ENCODE measurements at places on chromosomes 6 and 20.

DNA sequence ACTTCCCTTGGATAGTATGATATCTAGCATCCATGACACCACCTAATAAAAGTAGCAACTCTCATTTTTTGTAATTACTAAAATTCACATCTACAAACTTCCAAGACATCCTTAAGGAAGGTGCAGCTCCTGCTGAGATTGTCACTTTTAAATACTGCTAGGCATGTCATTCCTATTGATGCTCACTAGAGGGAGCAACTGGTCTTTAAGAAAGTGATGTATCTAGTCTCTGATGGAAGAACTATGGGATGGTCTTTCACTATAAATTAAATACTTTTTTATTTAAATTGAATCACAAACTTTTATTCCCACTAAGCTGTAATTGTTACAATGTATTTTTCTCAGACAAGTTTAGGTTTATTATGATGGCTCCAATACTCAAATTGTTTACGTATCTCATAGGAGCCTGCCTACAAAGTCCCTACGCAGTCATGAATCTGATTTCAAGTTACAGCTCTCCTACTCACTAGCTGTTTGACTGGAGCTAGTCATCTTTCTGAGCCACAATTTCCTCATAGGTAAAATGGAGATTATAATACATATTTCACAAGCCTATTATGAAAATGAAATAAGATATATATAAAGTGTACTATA lies 8.1 kb upstream of the TSPYL1 start:
- no peak for DNase-seq

DNA sequence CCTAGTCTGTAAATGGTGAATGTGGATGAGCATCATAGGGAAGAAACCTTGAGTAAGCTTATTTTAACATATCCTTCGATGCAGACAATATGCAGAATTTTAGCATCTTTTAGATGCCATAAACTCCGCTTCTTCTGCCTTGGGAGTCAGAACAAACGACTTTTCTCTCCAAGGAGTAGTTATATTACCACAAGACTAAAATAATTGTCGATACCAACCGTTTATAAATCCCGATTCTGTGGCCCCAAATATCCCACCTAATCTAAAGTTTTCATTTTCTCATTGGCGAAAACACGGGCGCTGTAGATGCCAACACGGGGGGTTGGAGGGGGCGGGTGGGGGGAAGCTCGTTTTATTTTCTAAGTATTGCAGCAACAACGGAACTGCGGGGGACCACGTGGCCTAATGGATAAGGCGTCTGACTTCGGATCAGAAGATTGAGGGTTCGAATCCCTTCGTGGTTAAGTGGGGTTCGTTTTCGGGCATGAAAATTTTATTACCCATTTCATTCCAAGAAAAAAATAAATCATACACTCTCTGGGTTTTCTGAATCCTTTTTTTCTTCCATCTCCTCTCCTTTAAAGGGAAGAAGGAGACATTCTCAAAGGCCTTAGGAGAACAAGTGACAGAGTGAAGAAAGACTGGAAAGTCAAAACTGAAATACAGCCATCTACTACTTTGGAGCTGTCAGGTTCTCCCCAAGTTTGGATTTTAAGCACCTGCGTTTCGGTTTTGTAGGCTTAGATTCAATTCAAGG lies 65.5 kb upstream of the BTN3A2 start:
- DNase-seq, result no peak

- DNase-seq, result no peak
Observed at GRCh38 chr6:112154711-112155110, 67.3 kb downstream of the FAM229B start.

GRCh38 chr20:59151820-59152219 lies 11.8 kb upstream of the ZNF831 start:
- no peak for DNase-seq

GRCh38 chr6:158853072-158853879 lies 34.1 kb upstream of the EZR start:
- peak; percentile 77 for DNase-seq

DNA sequence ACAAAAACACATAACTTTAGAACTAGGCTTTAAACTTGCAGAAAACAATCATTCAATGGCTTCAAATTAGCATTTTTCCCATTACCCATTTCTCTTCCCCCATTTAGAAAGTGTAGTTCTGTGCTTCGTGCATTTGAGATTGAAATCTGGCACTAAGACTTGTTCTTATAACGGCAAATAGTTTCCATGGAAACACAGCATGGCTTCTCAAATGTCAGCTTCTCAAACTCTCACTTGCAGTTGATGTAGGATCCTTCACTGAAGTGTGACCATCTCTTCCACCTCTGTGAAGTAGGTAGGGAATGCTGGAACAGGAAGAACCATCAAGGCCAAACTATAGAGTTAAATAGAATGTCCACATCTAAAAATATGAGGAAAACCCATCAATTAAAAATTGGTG lies 52.2 kb downstream of the MANEA start:
- no peak for DNase-seq

GRCh38 chr20:53941680-53942471 lies 128.5 kb downstream of the BCAS1 start:
- no peak for DNase-seq

DNA sequence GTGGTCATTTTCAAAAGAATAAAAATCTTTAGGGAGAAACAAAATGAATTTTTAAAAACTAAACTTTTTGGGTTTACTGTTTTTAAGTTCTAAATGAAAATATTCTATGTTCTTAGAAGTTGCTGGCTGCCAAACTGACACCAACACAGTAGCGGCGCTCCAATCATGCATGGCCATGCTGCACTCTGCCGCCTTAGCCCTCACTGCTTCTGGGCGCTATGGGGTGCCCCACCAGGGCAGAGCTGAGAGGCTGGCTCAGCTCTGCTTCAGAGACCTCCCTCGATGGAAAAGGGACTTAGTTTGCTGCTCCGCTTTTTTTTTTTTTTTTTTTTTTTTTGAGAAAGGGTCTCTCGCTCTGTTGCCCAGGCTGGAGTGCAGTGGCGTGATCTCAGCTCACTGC lies 20.9 kb downstream of the EZR start:
- DNase-seq, result no peak

DNA sequence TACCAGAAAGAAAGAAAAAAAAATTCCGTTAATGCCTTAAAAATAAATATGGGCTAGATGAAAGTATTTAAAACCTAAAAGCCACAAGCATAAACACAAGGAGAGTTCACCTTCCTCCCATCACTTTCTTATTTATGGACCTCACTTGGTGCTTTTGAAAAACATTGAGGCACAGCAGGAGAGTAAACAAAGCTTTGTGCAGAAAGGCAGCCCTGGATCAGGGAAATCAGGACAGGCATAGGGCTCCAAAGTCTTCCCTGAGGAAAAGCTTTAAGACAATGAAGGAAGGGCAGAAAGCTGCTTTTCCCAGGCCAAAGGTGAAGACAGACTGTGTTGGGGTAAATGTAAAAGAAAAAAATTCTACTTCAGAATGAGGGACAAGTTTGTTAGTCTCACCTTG lies 207.9 kb downstream of the CLVS2 start:
- DNase-seq, result no peak

DNA sequence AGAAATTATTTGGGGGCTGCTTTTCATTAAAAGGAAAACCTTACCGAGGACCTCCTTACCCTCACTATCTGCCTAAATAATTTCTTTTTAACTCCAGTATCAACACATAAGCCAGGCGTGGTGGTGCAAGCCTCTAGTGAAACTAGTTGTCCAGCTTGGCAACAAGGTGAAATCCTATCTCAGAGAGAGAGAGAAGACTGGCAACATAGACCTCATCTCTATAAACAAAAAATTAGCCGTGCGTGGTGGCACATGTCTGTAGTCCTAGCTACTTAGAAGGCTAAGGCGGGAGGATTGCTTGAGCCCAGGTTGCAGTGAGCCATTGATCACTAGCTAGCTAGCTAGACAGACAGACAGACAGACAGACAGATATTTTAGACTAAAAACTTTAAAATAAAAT lies 92.5 kb downstream of the ARMC2 start:
- DNase-seq, result no peak

DNA sequence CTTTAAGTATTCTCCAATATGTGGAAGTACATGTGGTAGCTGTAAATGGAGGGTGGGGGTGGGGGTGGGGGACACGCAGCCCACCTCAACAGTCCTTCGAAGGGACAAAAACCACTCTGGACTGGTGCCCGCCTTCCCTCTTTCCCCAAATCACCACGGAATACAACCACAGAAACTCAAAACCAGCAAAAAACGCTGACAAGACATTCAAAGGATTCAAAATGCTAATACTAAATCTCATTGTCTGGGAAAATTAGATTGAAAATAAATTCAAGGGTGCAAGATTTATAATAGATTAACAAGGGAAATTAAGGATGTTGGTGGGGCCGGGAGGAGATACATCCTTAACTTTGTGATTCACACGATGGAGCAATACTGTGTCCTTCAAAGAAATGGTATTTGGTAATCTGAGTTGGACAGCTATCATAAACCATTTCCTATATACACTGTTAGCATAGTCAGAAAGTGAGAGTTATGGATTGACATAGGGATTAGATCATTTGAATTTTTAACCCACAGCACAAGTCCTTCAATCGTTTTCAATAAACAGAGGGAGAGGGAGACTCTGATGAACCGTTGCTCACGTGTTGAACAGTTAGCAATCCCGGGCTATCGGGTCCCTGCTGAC lies 766 bp upstream of the TBC1D22B start:
- DNase-seq, result no peak

GRCh38 chr6:31190488-31190887 lies 20.0 kb upstream of the POU5F1 start:
- DNase-seq, result no peak

- no peak for DNase-seq
Observed at GRCh38 chr20:24733416-24733815, 215.7 kb upstream of the CST7 start.

- DNase-seq, result no peak
Observed at GRCh38 chr6:129812145-129812777, 48.9 kb downstream of the TMEM244 start.

DNA sequence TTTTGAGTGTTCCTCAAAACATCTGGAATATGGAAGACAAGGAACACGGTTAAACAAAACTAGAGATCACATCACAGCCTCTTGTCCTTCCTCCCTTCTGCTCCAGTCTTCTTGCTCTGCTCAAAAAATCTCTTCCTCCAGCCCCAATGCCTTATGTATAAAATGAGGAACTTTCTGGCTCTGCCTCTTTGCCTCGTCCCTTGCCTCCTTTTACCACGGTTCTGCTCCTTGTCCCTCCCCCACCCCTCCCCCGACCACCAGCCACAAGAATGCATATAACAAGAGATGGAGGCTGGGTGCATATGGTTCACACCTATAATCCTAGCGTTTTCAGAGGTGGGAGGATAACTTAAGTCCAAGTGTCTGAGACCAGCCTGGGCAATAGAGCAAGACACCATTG lies 43.6 kb downstream of the PLAGL2 start:
- no peak for DNase-seq

DNA sequence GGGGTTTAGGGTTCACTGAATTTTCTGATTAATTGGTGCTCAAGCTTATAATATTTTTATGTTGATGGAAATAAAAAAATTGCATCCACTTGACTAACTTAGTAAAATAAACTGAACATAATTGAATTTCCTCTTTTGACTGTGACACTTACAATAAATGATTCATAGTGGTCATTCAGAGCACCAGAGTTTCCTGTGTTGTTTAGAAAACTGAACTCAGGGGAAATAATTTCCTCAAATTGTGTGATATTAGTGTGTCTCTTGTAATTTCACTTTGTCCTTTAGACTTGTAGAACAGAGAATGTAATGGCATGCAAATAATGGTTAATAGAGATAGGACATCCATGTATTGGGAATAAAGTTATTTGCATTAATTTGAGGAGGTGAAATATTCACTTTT lies 319.7 kb upstream of the MAN1A1 start:
- DNase-seq, result no peak

DNA sequence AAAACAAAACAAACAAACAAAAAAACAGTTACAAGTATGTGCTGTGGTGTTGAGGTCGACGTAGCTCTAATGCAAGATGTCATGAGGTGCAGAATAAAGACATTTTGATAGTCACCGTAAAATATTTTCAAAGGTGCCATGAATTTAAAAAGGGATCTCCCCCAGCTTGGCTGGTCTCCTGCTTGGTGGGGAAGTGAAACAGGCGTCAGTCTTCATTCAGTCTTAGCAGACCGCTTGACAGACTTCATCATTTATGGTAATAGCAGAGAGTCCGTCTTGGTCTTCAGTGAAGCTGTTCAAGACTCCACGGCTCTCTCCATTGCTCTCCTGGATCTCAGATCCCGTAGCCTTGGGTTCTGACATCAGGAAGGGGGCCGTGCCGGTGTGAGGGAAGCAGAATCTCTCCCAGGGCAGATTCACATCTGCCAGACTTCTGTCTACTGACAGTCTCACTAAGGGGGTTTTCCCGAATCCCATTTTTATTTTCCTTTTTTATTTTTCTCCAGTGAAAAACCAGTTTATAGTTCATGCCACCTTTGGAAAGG lies 1.6 kb downstream of the SLC24A3 start:
- no peak for DNase-seq

DNA sequence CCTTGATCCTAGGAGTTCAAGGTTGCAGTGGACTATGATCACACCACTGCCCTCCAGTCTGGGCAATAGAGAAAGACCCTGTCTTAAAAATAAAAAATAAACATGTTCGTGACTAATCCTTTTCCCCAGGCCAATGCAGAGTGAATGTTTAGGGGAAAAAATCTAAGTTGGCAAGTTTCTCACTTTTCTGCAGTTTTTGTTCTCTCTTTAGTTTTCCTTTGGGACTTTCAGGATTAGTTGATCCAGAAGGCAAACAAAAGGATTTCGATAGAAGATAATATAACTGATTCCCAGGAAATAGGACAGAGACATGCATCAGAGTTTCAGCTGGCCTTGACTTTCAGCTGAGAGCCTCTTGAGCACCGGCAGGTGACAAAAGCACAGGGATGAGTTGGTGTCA lies 53.3 kb downstream of the SOD2 start:
- DNase-seq, result no peak

GRCh38 chr20:2206957-2207769 lies 88.6 kb upstream of the TGM3 start:
- DNase-seq, result peak; percentile 61

GRCh38 chr6:167130712-167131684 lies 8.1 kb downstream of the CCR6 start:
- DNase-seq, result no peak

DNA sequence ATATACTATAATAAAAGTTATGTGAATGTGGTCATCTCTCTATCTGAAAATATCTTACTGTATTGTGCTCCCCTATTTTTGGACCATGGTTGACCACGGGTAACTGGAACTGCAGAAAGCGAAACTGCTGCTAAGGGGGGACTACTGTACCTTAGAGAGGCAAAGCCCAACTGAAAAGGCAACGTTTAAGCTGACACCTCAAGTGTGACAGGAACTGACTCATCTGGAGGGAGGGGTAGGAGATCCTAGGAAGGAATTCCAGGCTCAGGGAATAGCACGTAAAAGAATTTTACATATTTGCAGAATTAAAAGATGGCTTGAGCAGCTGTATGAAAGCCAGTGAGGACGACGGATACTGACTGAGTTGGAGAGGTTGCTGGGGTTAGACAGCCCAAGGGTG lies 34.8 kb downstream of the ELOVL2 start:
- DNase-seq, result no peak

All from stimulated activated CD8-positive, alpha-beta memory T cell treated with anti-CD3 and anti-CD28 coated beads, Interleukin-4, amount 100 ng/mL, for 4 hours (primary cell).